ENCODE measurements at places on chromosomes 7 and 10. TPM values are rescaled to one million over a fixed set of nuclear protein-coding genes. Genes with fewer than 3 reads are reported as not detected.

Gene FZD1
- 11.5 TPM for total RNA-seq

Gene TFEC
- total RNA-seq, result 2.1 TPM

Gene EBLN1
- total RNA-seq, result under 0.01 TPM

Gene MSMB
- not detected for total RNA-seq

Gene MAGI2
- 4.2 TPM for total RNA-seq

Gene TMEM273
- total RNA-seq, result 6.8 TPM

Gene CALML5
- total RNA-seq, result not detected

Gene AKR1D1
- total RNA-seq, result not detected

Gene GHITM
- 122 TPM for total RNA-seq

Gene HOXA2
- total RNA-seq, result under 0.01 TPM
